ENCODE measurements at places on chromosomes 12 and 14.

DNA sequence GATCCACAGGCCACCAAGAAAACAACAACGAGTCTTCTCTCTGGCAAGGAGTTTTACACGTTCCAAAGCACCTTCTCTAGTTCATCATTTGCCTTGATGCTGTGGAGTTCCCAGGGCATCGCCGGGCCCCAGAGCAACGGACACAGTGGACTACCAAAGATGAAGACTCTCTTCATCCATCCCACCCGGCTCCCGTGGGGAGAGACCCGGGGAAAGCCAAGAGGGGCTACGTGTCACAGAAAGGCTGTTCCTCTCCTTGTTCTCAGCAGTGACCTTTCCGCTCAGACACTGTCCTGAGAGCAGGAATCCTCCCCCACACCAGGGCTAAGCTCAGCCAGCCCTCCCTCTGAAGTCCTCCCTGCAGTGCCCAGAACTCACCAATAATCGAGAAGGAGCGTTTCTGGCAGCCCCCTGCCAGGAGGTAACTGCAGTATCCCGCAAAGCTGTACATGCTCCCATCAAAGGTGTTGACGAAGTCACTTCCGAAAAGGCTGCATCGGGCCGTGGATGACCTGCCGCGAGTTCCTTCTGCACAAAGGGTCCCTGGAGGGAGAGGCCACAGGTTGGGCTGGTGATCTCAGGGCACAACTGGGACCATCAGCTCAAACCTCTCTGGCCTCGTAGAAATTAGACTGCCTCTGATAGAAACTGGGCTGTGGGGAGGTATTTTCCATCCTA, 3.5 kb downstream of the VWF start:
- no peak for DNase-seq

DNA sequence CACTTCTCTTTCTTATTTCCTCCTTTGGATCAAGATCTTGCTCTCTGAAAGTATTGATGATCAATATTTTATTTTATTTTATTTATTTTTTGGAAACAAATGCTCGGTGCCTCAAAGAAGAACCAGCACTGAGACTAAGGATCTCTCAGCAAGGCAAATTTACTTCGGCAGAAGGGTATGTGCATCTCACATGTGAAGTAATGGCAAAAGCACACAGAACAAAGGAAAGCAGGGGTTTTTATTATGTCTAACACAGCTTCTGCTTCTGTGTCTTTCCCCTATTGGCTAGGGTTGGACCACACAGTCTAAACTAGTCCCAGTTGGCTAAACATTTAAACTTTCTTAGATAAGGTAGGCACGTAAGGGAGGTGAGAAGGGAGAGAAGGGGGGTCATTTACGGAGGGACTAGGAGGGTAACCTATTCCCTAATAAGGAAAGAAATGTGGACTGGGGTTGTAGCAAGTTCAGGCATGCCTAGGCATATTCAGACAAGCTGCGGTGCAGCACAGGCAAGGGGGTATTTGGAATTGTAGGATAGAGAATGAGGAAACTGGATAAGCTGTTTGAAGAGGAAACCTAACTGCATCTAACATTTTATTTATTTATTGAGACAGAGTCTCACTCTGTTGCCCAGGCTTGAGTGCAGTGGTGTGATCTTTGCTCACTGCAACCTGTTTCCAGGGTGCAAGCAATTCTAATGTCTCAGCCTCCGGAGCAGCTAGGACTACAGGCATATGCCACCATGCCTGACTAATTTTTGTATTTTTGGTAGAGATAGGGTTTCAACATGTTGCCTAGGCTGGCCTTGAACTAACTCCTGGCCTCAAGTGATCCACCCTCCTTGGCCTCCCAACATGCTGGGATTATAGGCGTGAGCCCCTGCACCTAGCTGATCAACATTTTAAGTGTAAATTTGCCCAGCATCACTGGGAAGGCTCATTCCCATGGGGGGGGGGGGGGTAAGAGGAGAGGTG, 90.0 kb upstream of the EIF5 start:
- no peak for DNase-seq

DNA sequence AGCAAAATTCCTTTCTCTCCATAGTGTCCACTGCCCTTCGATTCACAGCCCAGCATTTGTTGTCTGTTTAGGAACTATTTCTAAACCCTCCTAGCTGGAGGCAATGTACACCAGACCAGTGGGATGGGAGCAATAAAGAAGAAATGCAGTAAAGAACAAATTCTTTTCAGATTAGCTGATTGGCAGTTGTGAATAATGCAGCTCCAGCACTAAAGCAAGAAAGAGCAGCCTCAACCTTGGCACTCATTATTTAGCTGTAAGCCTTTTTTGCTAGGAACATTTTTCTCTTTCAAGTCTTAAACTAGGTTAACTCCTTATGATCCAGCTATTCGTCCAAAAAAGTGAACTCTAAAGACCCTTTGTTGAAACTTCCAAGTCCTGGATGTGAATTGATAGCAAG, 580.5 kb upstream of the STXBP6 start:
- DNase-seq: no peak

DNA sequence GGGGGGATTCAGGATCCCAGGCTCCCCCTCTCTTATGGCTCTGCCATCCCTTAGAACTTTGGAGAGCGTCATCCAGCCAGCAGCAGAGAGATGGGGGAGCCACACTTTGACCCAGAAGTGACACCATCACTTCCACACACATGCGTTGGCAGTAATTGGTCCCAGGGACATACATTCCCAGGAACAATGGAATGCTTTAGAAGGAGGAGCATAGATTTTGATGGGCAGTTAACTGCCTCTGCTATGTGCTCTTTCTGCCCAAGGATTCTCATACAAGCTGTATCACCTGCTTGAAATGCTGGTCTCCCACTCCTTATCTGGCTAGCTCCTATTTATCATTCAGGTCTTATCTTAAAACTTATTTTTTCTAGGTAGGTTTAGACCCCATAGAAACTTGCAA, 109.0 kb upstream of the RPH3A start:
- DNase-seq: no peak

GRCh38 chr12:57072661-57073060, 5.9 kb downstream of the NEMP1 start:
- no peak for DNase-seq

GRCh38 chr12:104083769-104084475, 19.6 kb downstream of the HCFC2 start:
- DNase-seq: no peak

GRCh38 chr14:51248016-51248987, 8.3 kb downstream of the TMX1 start:
- no peak for DNase-seq

GRCh38 chr12:131733874-131734273, 23.0 kb downstream of the SFSWAP start:
- DNase-seq: no peak

GRCh38 chr14:23055621-23056144, 1.6 kb downstream of the CDH24 start:
- no peak for DNase-seq

DNA sequence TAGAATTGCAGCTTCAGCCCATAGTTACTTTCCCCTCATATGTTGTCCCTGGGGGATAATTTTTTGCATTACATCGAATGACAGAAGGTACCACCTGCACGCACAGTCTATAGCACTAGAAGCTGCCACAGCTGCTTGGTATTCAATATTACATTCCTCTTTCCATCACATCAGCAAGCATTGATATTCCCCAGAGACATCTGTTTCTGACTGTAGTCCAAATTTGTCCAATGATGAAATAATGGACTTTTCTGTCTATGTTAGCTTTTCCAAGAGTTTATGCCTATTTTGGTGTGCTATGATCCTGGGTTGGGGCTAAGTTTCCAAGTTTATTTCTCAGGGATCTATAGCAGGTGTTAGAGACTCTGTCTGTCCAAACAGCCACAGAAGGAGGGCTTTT, 335.4 kb downstream of the LRIG3 start:
- no peak for DNase-seq

DNA sequence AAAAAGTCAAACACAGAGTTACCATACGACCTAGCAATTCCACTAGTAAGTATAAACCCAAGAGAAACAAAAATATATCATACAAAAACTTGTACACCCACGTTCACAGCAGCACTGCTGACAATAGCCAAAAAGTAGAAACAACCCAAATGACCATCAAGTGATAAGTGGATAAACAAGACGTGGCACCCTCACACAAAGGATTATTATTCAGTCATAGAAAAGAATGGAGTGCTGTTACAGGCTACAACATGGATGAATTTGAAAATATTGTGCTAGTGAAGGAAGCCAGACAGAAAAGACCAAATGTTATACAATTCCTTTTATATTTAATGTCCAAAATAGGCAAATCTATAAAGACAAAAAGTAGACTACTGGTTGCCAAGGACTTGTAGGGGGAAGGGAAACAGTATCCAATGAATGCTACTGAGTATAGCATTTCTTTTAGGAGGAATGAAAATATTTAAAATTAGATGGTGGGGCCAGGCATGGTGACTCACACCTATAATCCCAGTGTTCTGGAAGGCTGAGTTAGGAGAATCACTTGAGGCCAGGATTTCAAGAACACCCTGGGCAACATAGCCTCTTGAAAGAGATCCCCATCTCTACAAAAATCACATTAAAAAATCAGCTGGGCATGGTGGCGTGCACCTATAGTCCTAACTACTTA, 41.9 kb downstream of the SPTLC2 start:
- no peak for DNase-seq

Data from NCI-H345 (cell line).